ENCODE measurements at places on chromosomes 6 and 20. TPM values are rescaled to one million over a fixed set of nuclear protein-coding genes. Genes with fewer than 3 reads are reported as not detected.

Gene HDGFL1
- total RNA-seq, result not detected

Gene BEND6
- total RNA-seq, result 1.1 TPM

Gene TMEM244
- total RNA-seq, result not detected

Gene COL19A1
- total RNA-seq, result not detected

Gene RAET1L
- not detected for total RNA-seq

Gene C6orf141
- total RNA-seq, result 11.3 TPM

Gene ENPP1
- 0.47 TPM for total RNA-seq

Gene HLA-DOA
- not detected for total RNA-seq

Gene MRPS18B
- 31.6 TPM for total RNA-seq

Gene CNBD2
- 3.1 TPM for total RNA-seq

Gene VGLL2
- not detected for total RNA-seq

Gene SPATA2
- 1.6 TPM for total RNA-seq

Gene FILIP1
- 19.3 TPM for total RNA-seq

Gene CNR1
- under 0.01 TPM for total RNA-seq

Gene TMEM30A
- 309 TPM for total RNA-seq

Gene BNIP5
- not detected for total RNA-seq

Gene LST1
- total RNA-seq, result 1.0 TPM

Gene EYS
- under 0.01 TPM for total RNA-seq

Gene OOEP
- total RNA-seq, result not detected

Gene RGS19
- 17.0 TPM for total RNA-seq

Gene DUSP15
- total RNA-seq, result not detected

Gene RHAG
- not detected for total RNA-seq

Gene PDYN
- total RNA-seq, result not detected

Gene BCAS1
- total RNA-seq, result not detected

Gene SPATA25
- total RNA-seq, result 0.75 TPM

Gene NPBWR2
- not detected for total RNA-seq

Gene METTL24
- not detected for total RNA-seq

Gene DLGAP4
- total RNA-seq, result 19.8 TPM

Gene TFAP2D
- not detected for total RNA-seq

Gene FRK
- under 0.01 TPM for total RNA-seq

Gene CCDC167
- total RNA-seq, result 31.6 TPM

Gene PRKN
- 0.09 TPM for total RNA-seq

Gene HLA-DQA1
- total RNA-seq, result not detected

Gene ARHGAP18
- 68.3 TPM for total RNA-seq

Gene RSPO4
- total RNA-seq, result not detected

Gene NNAT
- not detected for total RNA-seq

Gene ETV7
- total RNA-seq, result 0.27 TPM

Gene APOM
- total RNA-seq, result 0.19 TPM

Gene PRRC2A
- total RNA-seq, result 39.4 TPM

Gene GGTLC1
- total RNA-seq, result not detected

Gene PI3
- not detected for total RNA-seq

Gene PHACTR3
- total RNA-seq, result not detected

Gene CRISP2
- not detected for total RNA-seq

Gene RSPH4A
- 0.18 TPM for total RNA-seq
